ENCODE measurements at places on chromosomes 7 and 10.

GRCh38 chr7:118006979-118007378 is 133.7 kb upstream of the CTTNBP2 start:
- DNase-seq: no peak

- DNase-seq: no peak
These were observed 58.2 kb downstream of the DIP2C start for GRCh38 chr10:631266-631665.

DNA sequence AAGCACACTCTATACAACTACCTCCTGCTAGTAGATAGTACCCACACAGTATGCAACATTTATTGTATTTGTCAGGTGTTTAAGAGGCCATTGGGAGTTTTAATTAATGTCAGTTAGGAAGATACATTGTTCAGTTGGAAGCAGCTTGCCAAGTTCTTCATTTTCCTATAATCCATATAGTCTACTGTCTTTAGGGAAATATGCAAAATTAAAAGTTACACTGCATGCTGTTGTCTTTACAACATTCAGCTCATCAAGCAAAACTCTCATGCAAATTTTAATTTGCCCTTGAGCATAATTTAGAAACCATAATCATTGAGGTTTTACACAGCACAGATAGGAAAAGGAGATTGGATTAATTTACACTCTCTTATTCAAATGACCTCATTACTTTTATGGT is 17.4 kb downstream of the FOXP2 start:
- no peak for DNase-seq

DNA sequence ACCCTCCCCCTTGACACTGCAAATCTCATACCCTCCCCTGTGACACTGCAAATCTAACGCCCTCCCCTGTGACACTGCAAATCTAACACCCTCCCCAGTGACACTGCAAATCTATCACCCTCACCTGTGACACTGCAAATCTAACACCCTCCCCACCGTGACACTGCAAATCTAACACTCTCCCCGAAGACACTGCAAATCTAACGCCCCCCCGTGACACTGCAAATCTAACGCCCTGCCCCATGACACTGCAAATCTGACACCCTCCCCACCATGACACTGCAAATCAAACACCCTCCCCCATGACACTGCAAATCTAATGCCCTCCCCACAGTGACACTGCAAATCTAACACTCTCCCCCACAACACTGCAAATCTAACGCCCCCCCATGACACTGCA is 603.7 kb downstream of the DNAJB6 start:
- no peak for DNase-seq

DNA sequence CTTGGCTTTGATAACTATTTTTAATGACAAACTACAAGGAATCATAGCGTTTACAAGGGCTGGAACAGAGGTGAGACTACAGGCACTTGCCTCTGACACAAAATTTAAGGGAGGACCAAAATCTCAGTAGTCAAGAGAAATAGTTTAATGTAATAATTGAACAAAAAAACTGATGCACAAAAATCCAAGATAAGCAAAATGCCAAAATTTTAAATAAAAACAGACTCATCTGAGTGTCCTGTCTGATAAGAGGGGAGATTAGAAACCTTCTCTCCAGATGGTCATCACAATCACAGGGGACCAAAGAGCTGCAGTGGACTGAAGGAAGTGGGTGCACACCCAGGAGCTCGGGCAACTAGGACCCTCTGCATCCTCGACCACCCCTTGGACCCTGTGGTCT is 70.5 kb downstream of the PARD3 start:
- DNase-seq: no peak

DNA sequence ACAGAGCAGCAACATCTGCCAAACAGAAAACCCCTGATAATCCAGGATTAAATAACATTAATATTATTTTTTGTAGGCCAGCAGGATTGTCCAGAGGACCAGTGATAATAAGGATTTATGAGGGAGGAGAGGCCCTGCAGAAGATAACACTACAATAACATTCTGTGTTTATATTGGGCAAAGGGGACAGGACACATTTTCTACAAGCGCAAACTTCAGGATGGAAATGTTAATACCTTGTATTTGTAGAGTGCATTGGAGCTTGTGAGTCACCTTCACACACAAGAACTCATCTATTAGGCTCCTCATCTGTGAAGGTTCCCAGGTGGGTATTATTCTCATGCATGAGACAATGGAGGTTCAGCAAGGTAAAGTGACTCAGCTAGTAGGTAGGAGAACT is 51.0 kb downstream of the BAMBI start:
- no peak for DNase-seq

DNA sequence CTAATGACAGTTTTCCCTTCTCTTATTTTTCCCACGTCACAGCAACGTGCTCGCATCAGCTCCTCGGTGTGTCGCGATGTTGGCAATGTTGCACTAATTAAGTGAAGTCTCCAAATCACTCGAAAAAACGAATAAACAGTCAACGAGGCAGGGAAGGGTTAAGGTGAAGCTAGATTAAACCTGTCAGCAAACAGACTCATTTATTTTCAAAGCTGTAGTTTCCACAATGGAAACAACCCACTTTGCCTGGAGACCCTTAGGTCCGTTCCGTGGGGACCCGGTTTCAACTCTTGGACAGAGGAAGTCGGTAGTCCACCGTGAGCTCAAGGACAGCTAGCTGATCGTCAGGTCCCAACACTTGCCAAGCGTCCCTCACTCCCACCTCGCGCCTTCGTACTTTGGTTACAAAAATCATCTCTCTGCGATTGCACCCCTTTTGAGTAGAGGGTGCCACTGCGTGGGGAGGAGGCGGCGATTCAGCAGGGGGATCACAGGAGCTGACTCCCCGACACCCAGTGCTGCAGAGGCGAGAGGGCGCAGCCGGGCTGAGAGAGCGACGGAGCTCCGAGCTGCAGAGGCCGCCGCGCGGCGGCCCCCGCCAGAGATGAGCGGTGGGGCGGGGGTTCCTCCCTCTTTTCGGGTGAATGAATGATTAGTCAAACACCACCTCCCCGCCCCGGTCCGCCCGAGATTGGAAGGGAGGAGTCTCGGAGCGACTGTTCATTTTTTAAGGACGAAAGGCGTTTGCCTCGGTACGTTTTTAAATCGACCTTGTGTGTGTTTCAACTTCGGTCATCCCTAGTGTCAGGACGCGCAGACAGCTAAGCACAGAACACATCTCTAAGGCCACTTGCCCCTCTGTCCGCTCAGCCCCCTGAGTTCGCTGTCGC is 1.3 kb upstream of the BMPER start:
- peak; percentile 75 for DNase-seq

DNA sequence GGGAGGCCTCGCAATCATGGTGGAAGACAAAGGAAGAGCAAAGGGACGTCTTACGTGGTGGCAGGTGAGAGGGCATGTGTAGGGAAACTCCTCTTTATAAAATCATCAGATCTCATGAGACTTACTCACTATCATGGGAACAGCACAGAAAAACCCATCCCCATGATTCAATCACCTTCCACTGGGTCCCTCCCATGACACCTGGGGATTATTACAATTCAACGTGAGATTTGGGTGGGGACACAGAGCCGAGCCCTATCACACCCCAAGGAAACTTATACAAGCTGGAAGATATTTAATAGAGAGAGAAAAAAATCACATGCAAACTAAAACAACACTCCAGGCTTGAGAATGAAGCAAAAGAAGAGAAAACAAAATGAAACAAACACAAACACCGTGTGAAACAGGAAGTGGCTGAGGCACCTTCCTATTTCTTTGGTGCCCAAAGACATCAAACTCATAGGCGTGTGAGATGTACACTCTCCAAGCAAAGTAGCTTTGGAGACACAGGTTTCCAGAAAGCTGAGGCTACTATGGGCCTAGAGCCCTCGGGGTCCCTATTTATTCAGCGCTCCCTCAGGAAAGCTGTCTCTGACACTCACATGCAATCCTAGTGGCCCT is 97.2 kb downstream of the PRKCQ start:
- DNase-seq: no peak

DNA sequence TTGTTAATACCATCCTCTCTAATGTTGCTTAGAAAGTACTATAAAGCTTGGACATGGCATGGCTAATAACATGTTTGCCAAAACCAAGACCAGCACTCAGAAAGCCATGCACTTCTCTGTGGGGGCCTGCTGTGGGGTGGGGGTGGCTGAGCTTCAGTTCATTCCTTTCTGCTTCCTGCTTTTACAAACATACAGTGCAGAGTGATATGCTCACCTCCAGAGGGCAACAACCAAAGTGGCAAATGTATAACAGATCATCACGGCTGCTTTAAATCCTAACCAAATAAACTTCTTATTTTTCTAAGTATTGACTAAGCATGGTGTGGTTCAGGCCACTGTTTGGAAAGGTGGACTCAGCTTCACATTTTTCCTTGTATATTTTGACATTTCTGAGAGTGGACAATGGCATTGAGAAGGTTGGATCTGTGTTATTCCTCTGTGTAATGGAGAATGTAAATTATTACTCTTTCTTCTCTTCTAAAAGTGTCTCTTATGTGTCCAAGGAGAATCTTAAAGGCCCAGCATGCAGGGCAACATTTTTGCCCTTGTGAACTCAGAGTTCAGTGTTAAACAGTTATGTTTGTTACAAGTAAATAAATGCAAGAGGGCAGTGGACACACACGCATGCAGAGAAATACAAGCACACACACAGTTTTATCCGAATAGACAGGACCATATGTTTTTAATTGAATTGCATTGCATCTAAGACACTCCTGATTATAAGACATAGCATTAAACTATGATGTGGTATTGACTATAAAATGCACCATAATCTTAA is 186.1 kb downstream of the HERPUD2 start:
- no peak for DNase-seq

GRCh38 chr10:78589687-78590086 is 479.1 kb upstream of the ZMIZ1 start:
- DNase-seq: no peak

DNA sequence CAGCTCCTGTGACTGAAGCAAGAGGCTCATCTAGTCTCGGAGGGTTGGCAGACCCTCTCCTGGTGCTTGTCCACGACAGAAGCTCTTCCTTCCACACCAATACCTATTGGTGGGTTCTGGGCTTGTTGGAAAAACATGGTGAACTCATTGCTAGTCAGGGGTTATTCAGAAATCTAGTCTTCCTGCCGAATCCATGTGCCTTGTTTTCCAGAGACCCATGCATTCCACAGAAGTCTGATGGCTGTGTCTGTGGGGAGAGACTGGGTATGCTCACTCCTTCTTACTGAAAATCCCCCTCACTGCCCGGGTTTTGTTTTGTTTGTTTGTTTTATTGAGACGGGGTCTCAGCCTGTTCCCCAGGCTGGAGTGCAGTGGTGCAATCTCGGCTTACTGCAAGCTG is 138.3 kb downstream of the DNAJB6 start:
- no peak for DNase-seq

- peak; percentile 63 for DNase-seq
These were observed 450.7 kb downstream of the PARD3 start for GRCh38 chr10:34364253-34365037.

DNA sequence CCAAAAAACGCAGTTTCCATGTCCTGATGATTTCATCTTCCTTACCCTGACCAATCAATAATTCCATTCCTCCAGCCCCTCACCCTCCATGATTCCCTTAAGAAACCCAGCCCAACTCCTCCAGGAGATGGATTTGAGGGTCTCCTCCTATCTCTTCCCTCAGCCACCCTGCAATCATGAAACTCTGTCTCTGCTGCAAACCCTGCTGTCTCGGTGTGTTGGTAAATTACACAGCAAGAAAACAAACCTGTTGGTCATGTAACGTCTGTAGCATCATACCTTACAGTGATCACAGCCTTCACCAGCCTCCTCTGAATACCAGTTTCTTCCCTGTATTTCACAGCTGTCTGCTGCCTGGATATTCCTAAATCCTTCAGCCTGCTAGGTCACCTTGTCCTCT is 300.7 kb upstream of the NEBL start:
- DNase-seq: no peak

Data from fibroblast of mammary gland (primary cell).